ENCODE measurements at places on chromosomes 6 and 20.

- no peak for DNase-seq
These were observed 105.8 kb downstream of the BACH2 start for GRCh38 chr6:90190752-90191395.

GRCh38 chr6:48755315-48755714 is 644.3 kb upstream of the PTCHD4 start:
- DNase-seq, result no peak

- no peak for DNase-seq
These were observed 13.7 kb downstream of the PXT1 start for GRCh38 chr6:36428911-36429310.

DNA sequence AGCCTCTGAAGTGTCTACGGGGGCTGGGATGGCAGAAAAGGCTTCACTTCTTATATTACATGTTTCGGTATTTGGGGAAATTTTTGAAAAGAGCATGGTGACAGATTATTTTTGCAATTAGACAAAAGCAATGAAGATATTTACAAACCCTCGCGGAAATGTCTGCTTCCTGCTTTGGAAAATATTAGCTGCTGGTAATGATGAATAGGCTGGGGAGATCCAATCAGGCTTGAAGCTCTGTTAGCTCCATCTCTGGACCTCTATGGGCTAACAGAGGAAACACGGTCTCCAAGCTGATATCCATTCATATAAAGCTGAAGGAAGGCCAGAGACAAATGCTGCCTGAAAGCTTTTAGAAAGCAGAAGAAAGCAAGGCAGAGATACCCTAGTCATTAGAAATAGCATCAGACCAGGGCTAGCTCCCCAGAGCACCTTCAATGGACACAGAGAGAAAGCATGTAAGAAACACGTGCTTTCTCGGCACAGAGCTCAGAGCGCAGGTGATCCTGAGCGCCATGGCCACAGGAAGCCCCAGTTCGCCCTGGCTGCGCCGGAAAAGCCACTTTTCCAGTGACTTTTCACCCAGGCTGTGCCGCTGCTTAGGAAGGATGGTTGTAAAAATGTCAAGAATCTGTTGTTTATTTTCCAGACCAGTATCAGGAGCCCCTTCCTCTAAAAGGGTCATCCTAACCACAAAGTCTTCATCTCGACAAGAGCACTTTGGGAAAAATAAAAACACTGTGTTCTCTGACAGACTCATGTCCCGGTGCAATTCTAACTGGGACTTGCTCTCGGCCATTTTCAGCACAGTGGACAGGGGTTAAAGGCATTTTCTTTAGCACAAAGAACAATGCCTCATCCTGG is 68.5 kb upstream of the NFATC2 start:
- no peak for DNase-seq

GRCh38 chr20:51628533-51629398 is 86.2 kb upstream of the NFATC2 start:
- no peak for DNase-seq
